ENCODE measurements at places on chromosomes 4 and X.
A peak's percentile ranks its signal among the peaks of the same experiment; 100 is the strongest.

- no peak for DNase-seq
Measured at GRCh38 chr4:16439768-16440167, 213.5 kb upstream of the TAPT1 start.

DNA sequence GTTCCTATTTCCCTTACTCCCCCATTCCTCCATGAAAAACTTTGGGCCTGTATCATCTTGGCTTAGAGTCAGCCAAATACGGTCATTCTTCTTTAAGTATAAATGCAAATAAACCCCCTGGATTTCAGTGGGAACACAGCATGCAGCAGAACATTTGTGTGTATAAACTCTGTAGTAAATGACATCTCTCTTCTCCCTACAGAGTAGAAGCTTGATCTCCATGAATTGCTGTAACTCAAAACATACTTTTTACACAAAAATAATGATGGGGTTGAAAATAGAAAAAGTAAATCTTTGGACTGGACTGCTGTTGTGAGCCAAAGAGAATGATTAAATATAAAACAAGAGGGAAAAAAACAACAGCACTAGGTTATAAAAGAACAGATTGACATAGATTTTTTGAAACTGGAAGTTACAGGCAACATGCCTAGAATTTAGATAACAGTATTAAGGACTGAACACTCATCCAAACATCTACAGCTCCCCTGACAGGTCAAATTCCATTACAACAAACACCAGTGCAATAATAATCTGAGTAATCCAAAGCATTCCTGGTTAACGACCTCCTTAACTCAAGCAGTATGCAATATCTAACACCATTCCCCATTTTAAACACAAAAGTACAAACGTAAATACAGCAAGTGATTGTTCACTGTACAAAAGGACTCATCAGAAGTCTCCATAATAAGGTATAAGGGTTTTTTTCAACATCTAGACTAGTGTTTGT is 30.7 kb downstream of the TSPAN5 start:
- no peak for DNase-seq

DNA sequence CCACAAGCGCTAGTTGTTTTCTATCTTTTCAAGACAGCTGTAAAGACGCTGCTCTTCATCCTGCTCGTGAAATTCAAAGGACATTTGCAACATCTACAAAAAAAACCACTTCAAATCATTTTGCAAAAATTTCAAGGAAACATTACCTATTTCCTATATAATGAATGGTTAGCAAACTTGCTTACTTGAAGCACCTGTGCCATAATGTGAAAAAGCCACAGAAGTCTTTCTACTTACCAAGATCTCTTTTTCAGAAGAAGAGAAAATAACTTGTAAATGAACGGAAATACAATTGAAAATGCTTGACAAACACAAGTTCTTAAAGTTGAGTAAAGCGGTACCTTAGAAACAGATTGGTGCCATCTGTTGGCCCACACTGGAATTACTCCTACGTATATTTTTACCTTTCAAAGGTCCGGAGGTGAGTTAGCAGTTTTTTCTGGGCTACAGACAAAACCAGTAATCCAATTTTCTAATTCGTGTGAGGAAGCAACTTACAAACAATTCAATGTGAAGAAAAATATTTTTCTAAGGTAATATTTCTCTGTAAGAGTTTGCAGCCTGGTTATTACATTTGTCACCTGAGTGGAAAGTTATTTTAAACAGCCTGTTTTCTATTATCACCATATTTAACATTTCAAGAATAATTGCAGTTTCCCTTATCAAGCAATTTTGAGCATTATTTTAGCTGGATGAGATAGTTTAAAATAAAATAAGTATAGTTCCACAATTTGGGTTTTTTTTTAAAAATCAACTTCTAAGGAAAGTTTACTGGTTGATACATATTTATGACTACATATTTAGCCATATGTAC is at the start of gene TLR6:
TLR6 (minus strand) TSS at position 294 of the 814 bp plus-strand sequence. CDS start 27,344 bp downstream, outside the sequence.
- DNase-seq, result peak; percentile 63

GRCh38 chr4:158802914-158803313 is 34.1 kb downstream of the FNIP2 start:
- DNase-seq, result no peak

- no peak for DNase-seq
Measured at GRCh38 chr4:152478461-152479237, 57.2 kb downstream of the FBXW7 start.

GRCh38 chrX:41092776-41093175 is 7.5 kb downstream of the USP9X start:
- no peak for DNase-seq

DNA sequence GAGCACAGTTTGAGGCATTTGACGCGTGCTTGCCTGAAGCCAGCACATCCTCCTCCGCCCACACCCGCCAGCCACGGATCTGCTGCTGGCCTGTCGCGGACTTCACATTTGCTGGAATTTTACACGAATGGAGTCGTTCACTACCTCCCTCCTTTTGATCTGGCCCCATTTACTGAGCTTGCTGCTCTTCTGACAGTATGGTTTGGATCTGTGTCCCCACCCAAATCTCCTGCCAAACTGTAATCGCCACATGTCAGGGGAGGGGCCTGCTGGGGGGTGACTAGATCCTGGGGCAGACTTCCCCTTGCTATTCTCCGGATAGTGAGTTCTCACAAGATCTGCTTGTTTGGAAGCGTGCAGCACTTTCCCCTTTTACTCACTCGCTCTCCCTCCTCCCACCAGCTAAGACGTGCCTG is 19.9 kb upstream of the CPLX1 start:
- no peak for DNase-seq

DNA sequence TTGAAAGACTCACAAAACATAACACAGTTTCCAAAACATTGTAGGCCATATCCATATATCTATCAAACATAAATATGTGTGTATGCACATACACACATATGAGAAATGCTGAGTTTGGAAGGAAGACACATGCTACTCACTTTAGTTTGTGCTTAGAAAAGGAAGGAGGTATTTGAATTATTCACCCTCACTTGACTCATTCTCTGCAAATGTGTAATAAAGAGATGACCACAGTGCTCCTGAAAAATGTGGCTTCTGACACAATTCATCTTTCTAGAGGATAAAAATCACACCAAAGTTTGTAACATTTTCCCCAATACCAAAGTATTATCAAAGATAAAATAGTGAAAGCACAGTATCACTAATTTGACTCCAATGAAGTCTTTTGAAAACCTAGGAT is 950.1 kb downstream of the FAT4 start:
- no peak for DNase-seq

- no peak for DNase-seq
Measured at GRCh38 chrX:133638285-133638684, 223.0 kb upstream of the GPC4 start.

DNA sequence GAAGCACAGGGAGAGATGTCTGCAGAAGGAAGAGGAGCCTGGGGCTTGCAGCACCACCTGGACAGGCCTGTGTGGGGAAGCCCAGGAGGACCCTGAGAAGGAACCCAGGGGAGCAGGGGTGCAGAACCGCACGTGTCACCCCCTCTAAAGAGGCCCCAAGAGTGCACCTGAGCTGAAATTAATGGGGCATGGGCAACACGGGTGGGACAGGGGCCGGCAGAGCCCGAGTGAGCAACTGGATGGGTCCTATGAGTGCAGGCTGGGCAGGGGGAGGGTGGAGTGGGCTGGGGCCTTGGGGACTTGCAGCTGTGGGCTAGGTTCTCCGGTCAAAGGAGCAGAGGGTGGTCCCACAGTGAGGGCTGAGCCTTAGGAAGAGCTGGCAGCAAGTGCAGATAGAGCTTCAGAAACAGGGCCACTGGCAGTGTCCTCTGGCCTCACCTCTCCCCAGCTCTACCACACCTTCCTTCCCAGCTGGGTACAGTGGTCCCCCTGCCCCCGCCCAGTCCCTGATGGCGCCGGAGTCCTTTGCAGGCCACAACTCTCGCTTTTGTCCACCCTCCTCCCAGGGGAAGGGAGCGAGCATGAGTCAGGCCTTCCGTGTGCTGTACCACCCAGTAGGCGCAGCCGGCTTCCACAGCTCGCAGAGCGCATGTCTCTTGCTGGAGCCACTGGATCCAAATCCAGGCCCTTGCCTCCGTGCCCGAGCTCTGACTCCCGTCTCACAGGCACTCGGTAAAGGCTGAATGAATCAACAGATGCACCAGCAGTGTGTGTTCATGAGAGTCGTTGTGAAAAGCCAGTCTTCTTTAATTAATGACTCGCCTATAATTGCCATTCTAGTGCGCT is 131.6 kb downstream of the HMX1 start:
- DNase-seq, result no peak

DNA sequence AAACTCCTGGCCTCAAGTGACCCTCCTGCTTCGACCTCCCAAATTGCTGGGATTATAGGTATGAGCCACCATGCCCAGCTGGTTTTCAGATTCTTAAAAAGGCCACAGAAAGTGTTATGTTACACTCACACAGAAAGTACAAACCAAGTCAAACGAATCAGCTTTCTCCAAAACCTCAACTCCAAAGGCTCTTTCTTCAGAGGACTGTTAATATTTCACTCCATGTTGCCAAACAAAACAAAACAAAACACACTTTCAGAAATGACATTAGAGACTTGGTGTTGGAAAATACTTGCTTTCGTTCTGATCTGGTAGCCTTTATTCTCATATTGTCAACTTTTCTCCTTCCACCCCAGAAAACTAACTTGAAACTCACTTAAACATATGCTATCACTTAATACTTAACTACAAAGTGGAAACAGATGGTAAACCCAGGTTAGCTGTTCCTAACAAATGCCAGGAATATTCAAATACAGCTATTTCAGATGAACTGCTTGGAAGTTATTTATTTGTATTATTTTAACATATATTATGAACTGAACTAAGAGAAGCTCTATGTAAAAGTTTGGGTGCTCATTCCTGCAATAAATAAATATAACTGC is 34.7 kb downstream of the RLIM start:
- no peak for DNase-seq
